ENCODE measurements at places on chromosomes 1 and 21. TPM values are rescaled to one million over a fixed set of nuclear protein-coding genes. Genes with fewer than 3 reads are reported as not detected.

The SPATA1 gene
- 2.5 TPM for total RNA-seq

DNA sequence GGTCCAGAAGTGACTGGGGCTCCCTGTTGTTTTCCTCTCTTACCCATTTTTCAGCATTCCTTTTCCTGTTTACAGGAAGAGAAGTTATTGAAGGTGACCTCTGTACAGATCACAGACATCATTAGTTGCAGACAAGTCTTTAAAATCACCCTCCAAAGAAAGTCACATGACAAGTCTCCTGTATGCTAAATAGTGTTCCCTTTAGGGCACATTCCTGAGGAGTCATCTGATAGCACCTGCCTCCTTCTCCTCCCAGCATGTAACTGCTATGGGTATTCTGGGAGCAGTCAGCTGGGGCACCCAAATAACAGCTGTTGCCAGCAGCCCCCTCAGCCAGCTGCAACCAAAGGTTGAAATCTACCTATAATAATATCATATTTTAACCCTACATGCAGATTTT is 200.6 kb downstream of the PTGER3 start:
- no peak for DNase-seq
- H3K4me1 ChIP-seq, result no peaks in the 10 kb centered on the region
- H3K27me3 ChIP-seq, result no peaks in the 10 kb centered on the region

DNA sequence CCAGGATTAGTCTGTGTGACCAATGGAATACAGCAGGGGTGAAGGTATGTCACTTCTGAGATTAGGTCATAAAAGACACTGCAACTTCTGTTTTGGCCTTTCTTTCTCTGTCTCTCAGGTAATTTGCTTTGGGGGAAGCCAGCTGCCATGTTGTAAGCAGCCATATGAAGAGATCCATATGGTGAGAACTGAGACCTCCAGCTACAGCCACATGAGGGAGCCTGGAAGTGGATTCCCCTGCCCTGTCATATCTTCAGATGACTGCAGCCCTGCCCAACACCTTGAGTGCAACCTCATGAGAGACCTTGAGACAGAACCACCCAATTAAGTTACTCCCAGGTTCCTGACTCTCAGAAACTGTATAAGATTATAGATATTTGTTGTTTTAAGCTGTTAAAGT is 70.1 kb upstream of the ESRRG start:
- no peak overlapping the region for H3K4me3 ChIP-seq
- H3K4me1 ChIP-seq, result no peaks in the 10 kb centered on the region
- H3K27ac ChIP-seq, result no peak overlapping the region
- no peaks in the 10 kb centered on the region for H3K36me3 ChIP-seq

DNA sequence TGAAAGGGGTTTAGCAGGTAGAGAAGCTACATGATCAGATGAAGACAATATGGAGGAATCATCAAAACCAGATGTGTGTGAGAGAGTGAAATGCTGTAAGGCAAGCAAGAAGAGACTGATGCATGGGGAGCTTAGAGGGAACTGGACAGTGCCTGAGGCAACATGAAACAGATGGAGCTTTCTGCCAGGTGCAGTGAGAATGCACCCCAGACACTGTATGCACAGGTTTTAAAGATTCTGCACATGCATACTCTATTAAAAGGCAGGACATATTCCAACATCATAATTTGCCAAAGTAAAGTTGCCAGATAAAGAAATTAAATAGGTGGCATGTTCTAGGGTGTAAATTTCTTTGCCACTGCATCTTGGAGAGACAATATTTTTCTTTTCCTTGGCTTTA is 200.1 kb downstream of the AMY1C start:
- H3K27ac ChIP-seq, result no peak overlapping the region
- DNase-seq, result no peak
- H3K4me1 ChIP-seq, result no peaks in the 10 kb centered on the region
- no peak overlapping the region for H3K4me3 ChIP-seq

DNA sequence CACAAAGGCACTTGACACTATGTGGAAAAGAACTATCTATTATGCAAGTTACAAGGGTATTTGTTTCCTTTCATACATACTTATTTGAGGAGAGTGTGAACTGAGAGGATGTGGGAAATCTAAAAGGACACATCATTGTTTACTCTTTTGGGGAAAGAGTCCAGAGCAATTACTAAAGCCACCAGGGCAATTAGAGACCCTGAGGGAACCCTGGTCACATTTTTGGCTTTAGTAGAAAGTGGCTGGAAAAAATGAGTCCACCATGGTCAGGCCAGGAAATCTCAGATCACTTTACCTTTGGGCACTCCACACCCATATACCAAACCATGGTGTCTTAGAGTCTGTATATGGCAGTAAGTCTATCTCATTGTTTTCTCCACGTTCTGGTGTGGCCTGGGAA is 243.3 kb downstream of the HLX start:
- no peaks in the 10 kb centered on the region for H3K27me3 ChIP-seq
- no peaks in the 10 kb centered on the region for H3K36me3 ChIP-seq
- no peak overlapping the region for H3K4me3 ChIP-seq

The PTAFR gene
- total RNA-seq, result 0.16 TPM

- no peaks in the 10 kb centered on the region for H3K4me1 ChIP-seq
- H3K4me3 ChIP-seq, result no peak overlapping the region
- H3K27ac ChIP-seq, result no peak overlapping the region
- H3K27me3 ChIP-seq, result no peaks in the 10 kb centered on the region
- no peak for DNase-seq
- peaks cover 35% of the 10 kb centered on the region for H3K36me3 ChIP-seq
Measured at GRCh38 chr1:245859493-245860114, 647.5 kb downstream of the SMYD3 start.

The S100A11 gene
- total RNA-seq, result 131 TPM

DNA sequence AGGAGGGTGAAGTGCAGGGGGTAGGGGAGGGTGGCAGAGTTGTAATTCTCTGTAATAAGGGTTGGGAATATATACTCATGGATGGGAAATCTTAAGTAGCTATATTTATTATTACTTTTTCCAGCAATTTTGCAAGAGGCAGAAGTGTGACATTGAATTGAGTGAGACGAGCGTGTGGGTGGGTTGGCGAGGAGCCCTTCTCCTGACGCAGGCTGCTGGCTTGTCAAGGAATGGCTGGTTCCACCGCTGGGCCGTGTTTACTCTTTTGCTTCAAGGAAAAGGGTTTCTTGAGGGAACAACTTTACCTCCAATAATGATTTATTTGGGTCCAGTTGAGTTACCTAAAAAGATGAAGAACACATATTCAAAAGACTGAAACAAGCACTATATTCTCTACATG is 17.9 kb upstream of the DMRTA2 start:
- H3K36me3 ChIP-seq, result peaks cover 25% of the 10 kb centered on the region

The AVPR1B gene
- not detected for total RNA-seq

GRCh38 chr1:78797108-78797781 is 147.6 kb downstream of the IFI44 start:
- no peak for DNase-seq
- H3K36me3 ChIP-seq, result no peaks in the 10 kb centered on the region
- no peaks in the 10 kb centered on the region for H3K27me3 ChIP-seq
- H3K27ac ChIP-seq, result no peak overlapping the region
- no peak overlapping the region for H3K4me3 ChIP-seq

DNA sequence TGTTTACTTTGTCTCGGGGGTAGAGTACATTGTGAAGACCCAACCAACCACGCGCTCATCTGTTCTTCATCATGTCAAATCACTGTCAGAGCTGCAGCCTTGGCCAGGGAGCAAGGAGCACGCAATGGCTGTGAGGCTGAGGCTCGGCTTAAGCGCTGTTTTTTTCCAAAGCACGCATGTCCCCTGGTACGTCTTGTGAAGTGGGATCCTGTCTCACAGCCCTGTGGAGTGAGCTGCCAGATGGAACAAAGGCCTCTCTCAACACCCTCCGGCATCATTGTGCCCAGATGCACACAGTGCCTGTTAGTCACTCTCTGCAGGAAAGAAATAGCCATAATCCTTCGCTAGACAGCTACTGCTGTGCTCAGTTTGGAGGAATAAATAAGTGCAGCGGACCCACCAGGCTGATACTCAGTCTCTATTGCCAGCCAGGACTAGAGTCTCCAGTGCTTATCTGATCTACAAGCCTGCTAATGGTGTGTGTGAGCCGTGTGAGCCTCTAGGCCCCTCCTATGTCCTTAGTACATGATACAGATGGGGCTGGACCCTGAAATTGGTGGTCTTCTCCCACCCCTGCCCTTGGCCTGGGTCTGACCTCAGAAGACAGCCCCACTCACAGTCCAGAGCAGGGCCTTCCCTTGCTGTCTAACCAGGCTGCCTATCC is 91.3 kb upstream of the COA6 start:
- no peak for DNase-seq
- no peak overlapping the region for H3K4me3 ChIP-seq
- no peaks in the 10 kb centered on the region for H3K4me1 ChIP-seq

The TAS1R1 gene
- total RNA-seq, result not detected

GRCh38 chr1:11967028-11967547 is 13.2 kb upstream of the MFN2 start:
- H3K4me1 ChIP-seq, result no peaks in the 10 kb centered on the region
- peak; percentile 16 for DNase-seq
- peaks cover 7% of the 10 kb centered on the region for H3K36me3 ChIP-seq
- H3K27ac ChIP-seq, result no peak overlapping the region
- H3K27me3 ChIP-seq, result no peaks in the 10 kb centered on the region

DNA sequence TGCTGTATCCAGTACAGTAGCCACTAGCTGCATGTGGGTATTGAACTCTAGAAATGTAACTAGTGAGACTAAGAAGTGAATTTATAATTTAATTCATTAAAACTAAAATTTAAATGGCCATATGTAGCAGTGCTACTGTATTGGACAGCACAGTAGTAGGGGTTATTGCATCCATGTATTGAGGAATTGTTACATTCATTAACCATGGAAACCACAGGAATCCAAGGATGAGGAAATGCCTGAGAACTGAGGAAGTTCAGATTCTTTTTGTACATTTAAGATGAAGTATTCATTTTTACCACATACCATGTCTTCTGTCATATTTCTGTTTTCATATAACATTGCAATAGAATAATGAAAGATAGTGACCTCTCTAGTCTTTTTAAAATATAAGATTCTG is 2.6 kb downstream of the MTF2 start:
- H3K36me3 ChIP-seq, result peaks cover 37% of the 10 kb centered on the region
- no peaks in the 10 kb centered on the region for H3K27me3 ChIP-seq
- DNase-seq, result no peak
- H3K27ac ChIP-seq, result no peak overlapping the region
- H3K4me3 ChIP-seq, result peak overlapping the region; percentile 99
